Glomerular endothelial cell (primary cell): ENCODE measurements at places on chromosomes 5 and 9. TPM values are rescaled to one million over a fixed set of nuclear protein-coding genes. Genes with fewer than 3 reads are reported as not detected.

GABRA1 gene
- not detected in 2 replicates for total RNA-seq

PCDHA13 gene
- 0.10 and 0.12 TPM in 2 replicates for total RNA-seq

BARHL1 gene
- total RNA-seq: not detected in 2 replicates

SLC24A2 gene
- 0.05 and 0.06 TPM in 2 replicates for total RNA-seq

HRH2 gene
- total RNA-seq: 0.06 TPM in 1 of 2 replicates, not detected in the other

GPR150 gene
- 0.10 and 0.82 TPM in 2 replicates for total RNA-seq

IARS1 gene
- total RNA-seq: 89.1 and 98.2 TPM in 2 replicates

FAM153A gene
- not detected in 2 replicates for total RNA-seq

ELOVL7 gene
- 0.73 TPM in 1 of 2 replicates, not detected in the other for total RNA-seq

CKS2 gene
- total RNA-seq: 98.4 and 153 TPM in 2 replicates

GNA14 gene
- total RNA-seq: 43.6 and 67.3 TPM in 2 replicates

ANKRD18B gene
- total RNA-seq: 0.82 and 0.93 TPM in 2 replicates

IL5 gene
- total RNA-seq: not detected in 2 replicates

TSSK1B gene
- not detected in 2 replicates for total RNA-seq

BTNL8 gene
- total RNA-seq: not detected in 2 replicates

FOXD4 gene
- not detected in 2 replicates for total RNA-seq

FBP2 gene
- total RNA-seq: not detected in 2 replicates

TNFSF8 gene
- total RNA-seq: not detected in 2 replicates

GHR gene
- 0.35 and 1.8 TPM in 2 replicates for total RNA-seq

MARCOL gene
- total RNA-seq: not detected in 2 replicates
